Mesothelial cell of epicardium (in vitro differentiated cells): ENCODE measurements at places on chromosomes 11 and 22.

DNA sequence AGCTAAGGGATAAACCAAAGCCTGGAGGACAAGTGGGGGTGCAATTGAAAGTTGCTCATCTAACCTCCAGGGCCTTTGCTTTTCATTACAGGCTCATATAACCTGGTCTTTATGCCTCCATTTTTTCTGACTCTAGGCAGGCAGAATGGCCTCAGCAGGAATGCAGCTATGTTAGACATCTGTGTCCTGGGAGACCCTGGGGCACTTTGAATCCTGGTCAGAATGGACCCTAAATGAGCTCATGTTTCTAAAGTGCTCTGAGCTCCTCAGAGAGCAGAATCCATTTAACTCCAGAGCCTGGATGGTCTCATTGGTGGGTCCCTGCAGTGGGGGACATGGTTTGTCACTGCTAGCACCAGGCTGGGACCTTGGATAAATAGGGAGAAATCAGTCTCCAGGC is 177.3 kb downstream of the KIRREL3 start:
- H3K27ac ChIP-seq, result no peak overlapping the region
- no peak for DNase-seq
- peaks cover 6% of the 10 kb centered on the region for H3K4me1 ChIP-seq
- H3K36me3 ChIP-seq, result no peaks in the 10 kb centered on the region
- peaks cover 33% of the 10 kb centered on the region for H3K27me3 ChIP-seq

DNA sequence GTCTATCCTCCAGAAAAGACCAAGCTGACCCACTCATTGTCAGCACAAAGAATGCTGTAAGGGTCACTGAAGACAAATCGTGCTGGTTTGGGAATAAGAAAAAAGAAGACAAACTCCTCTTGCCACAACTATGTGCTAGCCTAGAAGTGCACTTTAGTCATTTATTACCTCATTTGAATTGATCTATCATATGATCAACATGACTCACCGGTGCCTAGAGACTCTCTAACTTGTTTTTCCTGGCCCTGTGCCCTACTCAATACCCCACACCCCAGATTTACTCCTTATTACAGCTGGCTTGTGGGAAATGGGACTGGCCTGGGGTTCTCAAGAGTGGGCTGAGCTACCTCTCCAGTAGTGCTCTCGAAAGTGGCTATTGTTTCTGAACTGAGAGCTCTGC is 35.9 kb upstream of the HORMAD2 start:
- no peak overlapping the region for H3K4me3 ChIP-seq
- H3K27ac ChIP-seq, result peak overlapping the region; percentile 68
- no peak for DNase-seq
- no peaks in the 10 kb centered on the region for H3K36me3 ChIP-seq
- peaks cover 24% of the 10 kb centered on the region for H3K4me1 ChIP-seq

DNA sequence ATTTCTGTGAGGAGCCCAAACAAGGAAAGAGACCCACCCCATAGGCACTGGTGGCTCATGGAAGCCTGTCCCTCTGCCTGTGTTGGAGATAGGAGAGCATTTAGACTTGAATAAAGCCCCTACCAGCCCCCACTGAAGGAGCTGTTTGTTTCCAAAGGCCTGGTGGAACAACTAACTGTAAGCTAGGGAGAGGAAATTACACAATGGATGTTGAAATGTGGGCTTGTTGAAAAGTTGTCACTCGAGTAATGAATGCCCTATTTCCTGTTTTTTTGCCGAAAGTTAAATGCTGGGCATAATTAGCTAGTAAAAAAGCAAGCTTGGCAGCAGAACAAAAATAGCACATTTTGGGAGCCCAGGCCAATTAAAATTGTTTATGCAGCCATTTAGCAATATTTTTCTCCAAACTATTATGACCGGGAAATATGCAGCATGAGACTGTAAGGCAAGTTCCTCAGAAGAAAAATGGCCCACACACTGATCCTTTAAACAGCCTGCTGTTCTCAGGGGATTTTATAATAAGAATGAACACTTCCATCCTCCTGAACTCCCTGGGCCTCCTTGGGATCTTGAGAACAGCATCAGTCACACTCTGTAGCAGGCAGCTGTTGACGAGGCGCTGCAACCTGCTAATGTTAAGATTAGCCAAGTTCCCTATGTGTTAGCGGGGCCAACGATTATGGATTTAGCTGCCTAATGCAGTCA is 38.6 kb upstream of the LMO2 start:
- peaks cover 18% of the 10 kb centered on the region for H3K4me1 ChIP-seq
- H3K36me3 ChIP-seq, result no peaks in the 10 kb centered on the region
- peak overlapping the region; percentile 82 for H3K27ac ChIP-seq
- H3K27me3 ChIP-seq, result no peaks in the 10 kb centered on the region
- no peak overlapping the region for H3K4me3 ChIP-seq

DNA sequence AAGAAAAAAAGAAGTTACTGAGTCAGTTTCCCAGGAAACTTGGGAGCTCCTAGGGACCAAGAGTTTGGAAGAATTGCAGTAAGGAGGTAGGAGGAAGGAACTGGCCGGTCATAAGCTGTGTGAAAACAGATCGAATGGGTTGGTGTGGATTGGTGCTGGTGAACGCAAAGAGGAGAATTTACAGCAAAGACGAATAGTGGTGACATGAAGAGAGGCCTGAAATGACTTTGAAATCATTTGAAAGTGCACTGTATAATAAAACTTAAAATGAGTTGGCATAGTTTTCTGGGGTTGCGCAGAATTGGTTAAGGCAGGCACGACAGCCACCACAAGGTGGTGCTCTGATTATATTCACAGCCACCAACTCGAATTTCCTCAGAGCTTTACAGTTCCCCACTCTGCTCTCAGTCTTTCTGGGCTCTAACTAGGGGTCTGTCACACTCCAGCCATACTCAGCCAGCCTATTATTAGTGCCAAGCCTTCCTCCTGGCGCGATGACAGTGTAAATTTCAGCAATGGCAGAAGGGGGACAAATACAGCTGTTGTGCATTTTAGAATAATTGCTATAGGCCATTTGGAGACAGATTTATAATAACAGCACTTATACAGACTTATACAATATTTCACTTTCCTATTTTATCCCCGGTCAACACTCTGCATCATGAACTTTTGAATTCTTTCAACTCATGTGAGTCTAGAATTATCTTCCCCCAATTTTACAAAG is 8.3 kb upstream of the HTR3B start:
- H3K27me3 ChIP-seq, result peaks cover 14% of the 10 kb centered on the region
- no peaks in the 10 kb centered on the region for H3K36me3 ChIP-seq
- no peak overlapping the region for H3K4me3 ChIP-seq
- peaks cover 18% of the 10 kb centered on the region for H3K4me1 ChIP-seq
- H3K27ac ChIP-seq, result no peak overlapping the region
- DNase-seq, result no peak

GRCh38 chr11:123430721-123431497 is 840 bp downstream of the GRAMD1B start:
- no peak overlapping the region for H3K27ac ChIP-seq
- no peaks in the 10 kb centered on the region for H3K36me3 ChIP-seq
- peaks cover 8% of the 10 kb centered on the region for H3K4me1 ChIP-seq
- DNase-seq, result no peak
- H3K4me3 ChIP-seq, result peak overlapping the region; percentile 85

DNA sequence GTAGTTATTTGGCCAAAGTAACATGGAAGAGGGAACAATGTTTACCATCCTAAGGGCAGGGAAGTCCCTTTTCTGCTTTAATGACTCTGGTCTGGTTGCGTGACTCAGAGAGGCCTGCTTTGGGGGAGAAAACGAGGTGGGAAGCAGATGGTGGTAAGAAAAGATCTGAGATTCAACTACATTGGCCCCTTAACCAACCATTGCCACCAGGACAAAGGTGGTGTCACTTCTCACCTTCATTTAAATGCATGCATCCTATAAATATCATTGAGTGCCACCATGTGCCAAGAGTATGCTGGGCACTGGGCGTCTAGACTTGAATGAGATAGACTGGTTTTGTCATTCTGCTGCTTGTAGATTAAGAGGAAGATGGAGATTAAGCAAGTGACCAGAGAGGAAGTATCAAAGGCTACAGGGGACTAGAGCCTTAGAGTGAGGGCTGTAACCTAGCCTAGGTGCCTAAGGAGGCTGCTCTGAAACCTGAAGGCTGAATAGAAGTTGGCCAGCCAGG is 3.6 kb upstream of the SORL1 start:
- H3K27me3 ChIP-seq, result peaks cover 4% of the 10 kb centered on the region
- no peaks in the 10 kb centered on the region for H3K36me3 ChIP-seq
- H3K4me1 ChIP-seq, result peaks cover 17% of the 10 kb centered on the region
- H3K27ac ChIP-seq, result no peak overlapping the region
- no peak overlapping the region for H3K4me3 ChIP-seq
- DNase-seq, result no peak

GRCh38 chr11:60836866-60837515 is 4.9 kb upstream of the CCDC86 start:
- H3K27me3 ChIP-seq, result peaks cover 42% of the 10 kb centered on the region
- no peaks in the 10 kb centered on the region for H3K36me3 ChIP-seq

DNA sequence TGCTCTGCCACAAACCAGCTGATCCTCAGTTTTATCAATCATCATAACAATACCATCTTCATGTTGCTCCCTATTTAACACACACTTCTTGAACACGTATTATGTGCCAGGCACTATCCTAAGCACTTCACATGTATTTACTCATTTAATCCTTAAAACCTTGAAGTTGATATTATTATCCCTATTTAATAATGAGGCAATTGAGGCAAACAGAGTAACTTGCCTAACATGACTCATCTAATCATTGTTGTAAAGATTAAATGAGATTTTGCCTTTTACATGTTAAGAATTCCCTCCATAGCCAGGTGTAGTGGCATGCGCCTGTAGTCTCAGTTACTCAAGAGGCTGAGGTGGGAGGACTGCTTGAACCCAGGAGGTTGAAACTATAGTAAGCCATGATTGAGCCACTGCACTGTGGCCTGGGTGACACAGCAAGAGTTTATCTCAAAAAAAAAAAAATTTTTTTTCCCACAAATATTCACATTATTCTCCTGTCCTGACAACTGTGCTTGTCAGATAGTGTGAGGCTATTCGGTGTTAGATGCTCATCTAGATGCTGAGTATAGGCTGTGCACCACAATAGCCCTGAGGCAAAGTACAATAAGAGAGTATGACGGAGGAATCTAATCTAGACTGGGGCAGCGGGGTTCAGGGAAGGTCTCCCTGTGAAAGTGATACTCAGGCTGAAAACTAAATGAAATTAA is 13.4 kb downstream of the CKAP5 start:
- H3K27ac ChIP-seq, result peak overlapping the region; percentile 28
- H3K4me1 ChIP-seq, result peaks cover 16% of the 10 kb centered on the region

GRCh38 chr11:11669233-11669846 is 47.5 kb upstream of the GALNT18 start:
- no peaks in the 10 kb centered on the region for H3K36me3 ChIP-seq
- peaks cover 7% of the 10 kb centered on the region for H3K4me1 ChIP-seq
- no peak overlapping the region for H3K27ac ChIP-seq
- H3K27me3 ChIP-seq, result peaks cover 48% of the 10 kb centered on the region

GRCh38 chr11:65392899-65393298 is 6.5 kb downstream of the FRMD8 start:
- no peak for DNase-seq
- H3K27me3 ChIP-seq, result no peaks in the 10 kb centered on the region
- no peak overlapping the region for H3K4me3 ChIP-seq
- H3K36me3 ChIP-seq, result peaks cover 10% of the 10 kb centered on the region
- H3K4me1 ChIP-seq, result peaks cover 39% of the 10 kb centered on the region

DNA sequence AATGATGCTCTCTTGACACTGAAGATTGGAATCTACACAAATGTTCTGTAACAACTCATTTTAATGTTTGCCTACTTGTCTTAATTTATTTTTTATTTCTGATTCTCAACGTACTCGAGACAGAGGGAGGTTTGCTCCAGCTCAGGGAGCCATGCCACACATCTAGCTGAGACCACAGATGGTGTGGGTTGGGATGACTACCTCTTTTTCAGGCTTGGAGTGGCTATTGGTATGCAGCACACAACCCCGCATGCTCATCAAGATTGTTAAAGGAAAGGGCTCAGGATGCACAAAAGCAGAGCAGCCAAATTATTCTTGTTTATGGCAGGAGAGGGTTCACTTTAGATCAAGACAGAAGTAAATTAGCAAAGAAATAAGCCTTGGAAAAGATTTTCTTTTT is 424.5 kb downstream of the OPCML start:
- DNase-seq, result no peak
- no peaks in the 10 kb centered on the region for H3K4me1 ChIP-seq
- H3K36me3 ChIP-seq, result no peaks in the 10 kb centered on the region
- no peak overlapping the region for H3K27ac ChIP-seq
- H3K4me3 ChIP-seq, result no peak overlapping the region

GRCh38 chr11:82972103-82972502 is 70.6 kb downstream of the DDIAS start:
- H3K4me1 ChIP-seq, result peaks cover 4% of the 10 kb centered on the region
- no peaks in the 10 kb centered on the region for H3K27me3 ChIP-seq
- H3K4me3 ChIP-seq, result no peak overlapping the region
- DNase-seq, result no peak

GRCh38 chr11:111660822-111661221 is 58.6 kb downstream of the SIK2 start:
- peaks cover 11% of the 10 kb centered on the region for H3K36me3 ChIP-seq
- H3K4me3 ChIP-seq, result no peak overlapping the region
- H3K4me1 ChIP-seq, result peaks cover 3% of the 10 kb centered on the region

- peak overlapping the region; percentile 91 for H3K27ac ChIP-seq
- H3K4me1 ChIP-seq, result peaks cover 30% of the 10 kb centered on the region
- no peak for DNase-seq
- H3K27me3 ChIP-seq, result no peaks in the 10 kb centered on the region
- H3K36me3 ChIP-seq, result peaks cover 5% of the 10 kb centered on the region
These were observed 16.5 kb downstream of the CCND1 start for GRCh38 chr11:69657456-69657910.

- peaks cover 22% of the 10 kb centered on the region for H3K27me3 ChIP-seq
- peak overlapping the region; percentile 83 for H3K4me3 ChIP-seq
- H3K27ac ChIP-seq, result peak overlapping the region; percentile 59
- H3K4me1 ChIP-seq, result peaks cover 28% of the 10 kb centered on the region
- no peaks in the 10 kb centered on the region for H3K36me3 ChIP-seq
- DNase-seq, result no peak
These were observed 1.6 kb downstream of the YIF1A start for GRCh38 chr11:66287211-66287888.

- no peaks in the 10 kb centered on the region for H3K36me3 ChIP-seq
- peaks cover 7% of the 10 kb centered on the region for H3K4me1 ChIP-seq
- DNase-seq, result no peak
- peaks cover 63% of the 10 kb centered on the region for H3K27me3 ChIP-seq
These were observed 300.3 kb downstream of the ST3GAL4 start for GRCh38 chr11:126655807-126656128.

DNA sequence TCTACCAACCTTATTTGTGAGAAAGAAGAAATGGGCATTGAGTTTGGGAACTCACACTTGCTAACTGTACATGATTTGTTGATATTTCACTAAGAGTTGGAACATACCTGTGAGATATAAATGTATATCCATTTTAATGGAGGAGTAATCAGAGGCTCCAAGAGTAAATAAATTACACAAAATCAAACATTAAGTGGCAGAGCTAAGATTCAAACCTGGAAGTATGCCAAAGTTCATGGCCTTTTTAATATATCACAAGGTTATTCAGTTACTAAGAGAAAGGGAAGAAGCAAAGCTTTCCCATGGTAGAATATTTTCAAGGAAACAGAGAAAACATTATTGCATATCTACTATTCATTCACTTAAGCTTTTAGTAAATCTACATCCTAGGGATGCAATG is 1641.1 kb downstream of the FAM181B start:
- H3K4me1 ChIP-seq, result peaks cover 8% of the 10 kb centered on the region
- DNase-seq, result no peak
- no peaks in the 10 kb centered on the region for H3K27me3 ChIP-seq
- H3K4me3 ChIP-seq, result no peak overlapping the region
- no peak overlapping the region for H3K27ac ChIP-seq

GRCh38 chr22:39179841-39180335 is 27.4 kb upstream of the CBX7 start:
- no peaks in the 10 kb centered on the region for H3K36me3 ChIP-seq
- H3K4me3 ChIP-seq, result no peak overlapping the region
- H3K4me1 ChIP-seq, result peaks cover 20% of the 10 kb centered on the region
- H3K27ac ChIP-seq, result peak overlapping the region; percentile 77

- H3K4me3 ChIP-seq, result no peak overlapping the region
- no peaks in the 10 kb centered on the region for H3K27me3 ChIP-seq
- H3K27ac ChIP-seq, result peak overlapping the region; percentile 81
- no peak for DNase-seq
- peaks cover 8% of the 10 kb centered on the region for H3K4me1 ChIP-seq
These were observed 30.8 kb downstream of the EP300 start for GRCh38 chr22:41123151-41123550.
